Ovary (tissue), 10 donors: ENCODE measurements at places on chromosomes 3 and 15. TPM values are rescaled to one million over a fixed set of nuclear protein-coding genes. Genes with fewer than 3 reads are reported as not detected.

The GABRR3 gene
- total RNA-seq: not detected

DNA sequence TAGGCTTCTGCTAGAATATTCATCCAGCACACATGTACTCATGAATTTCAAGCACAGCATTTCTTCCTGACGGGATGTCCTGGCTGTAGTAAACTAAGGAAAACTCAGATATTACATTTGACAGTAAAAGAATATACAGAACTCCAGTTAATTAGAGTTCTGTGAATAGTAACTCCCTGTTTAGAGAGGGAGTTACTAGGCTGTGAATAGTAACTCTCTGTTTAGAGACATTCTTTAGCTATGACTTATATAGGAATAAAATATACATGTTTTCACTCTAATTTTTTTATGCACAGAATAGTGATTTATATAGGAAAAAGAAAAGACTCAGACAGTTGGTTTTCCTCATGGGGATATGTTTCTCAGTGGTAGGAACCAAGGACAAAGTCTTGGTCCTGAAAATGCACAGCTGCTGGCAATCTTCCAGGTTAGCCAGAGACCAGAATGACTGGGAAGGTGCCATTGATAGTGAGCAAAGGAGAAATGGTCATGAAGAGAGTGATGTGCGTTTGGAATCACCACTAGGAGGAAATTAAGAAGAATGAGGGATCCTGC, 480.7 kb upstream of the THBS1 start:
- DNase-seq: no peak

DNA sequence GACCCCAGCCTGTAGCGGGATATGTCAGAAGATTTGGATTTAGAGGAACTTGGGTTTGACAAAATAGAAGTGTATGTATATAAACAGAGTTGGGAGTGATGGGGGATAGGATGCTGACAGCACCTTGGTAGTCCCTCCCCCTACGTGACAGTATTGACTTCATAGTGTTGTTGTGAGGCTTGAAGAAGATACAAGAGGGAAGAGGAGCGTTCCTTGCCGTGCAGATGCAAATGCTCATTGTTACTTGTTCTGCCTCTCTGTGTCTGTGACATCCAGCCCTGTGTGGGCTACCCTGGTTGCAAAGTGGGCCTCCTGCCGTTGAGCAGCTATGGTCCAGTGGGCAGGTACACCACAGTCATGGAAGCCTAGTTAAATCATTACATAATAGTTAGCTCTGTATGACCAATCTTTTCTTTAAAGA, 45.0 kb downstream of the SMAD3 start:
- no peak for DNase-seq

- DNase-seq: no peak
Measured at GRCh38 chr3:153050978-153051377, 111.0 kb upstream of the RAP2B start.

- DNase-seq: no peak
Measured at GRCh38 chr3:21534462-21534861, 216.5 kb downstream of the ZNF385D start.

- DNase-seq: no peak
Measured at GRCh38 chr3:70085613-70086012, 86.1 kb downstream of the SAMMSON start.

- no peak for DNase-seq
Measured at GRCh38 chr3:140630366-140630765, 47.5 kb upstream of the TRIM42 start.

GRCh38 chr3:57709031-57709430, 16.2 kb upstream of the DENND6A start:
- no peak for DNase-seq

- DNase-seq: no peak
Measured at GRCh38 chr3:9994086-9994844, 7.6 kb upstream of the EMC3 start.

The ITIH1 gene
- total RNA-seq: not detected

DNA sequence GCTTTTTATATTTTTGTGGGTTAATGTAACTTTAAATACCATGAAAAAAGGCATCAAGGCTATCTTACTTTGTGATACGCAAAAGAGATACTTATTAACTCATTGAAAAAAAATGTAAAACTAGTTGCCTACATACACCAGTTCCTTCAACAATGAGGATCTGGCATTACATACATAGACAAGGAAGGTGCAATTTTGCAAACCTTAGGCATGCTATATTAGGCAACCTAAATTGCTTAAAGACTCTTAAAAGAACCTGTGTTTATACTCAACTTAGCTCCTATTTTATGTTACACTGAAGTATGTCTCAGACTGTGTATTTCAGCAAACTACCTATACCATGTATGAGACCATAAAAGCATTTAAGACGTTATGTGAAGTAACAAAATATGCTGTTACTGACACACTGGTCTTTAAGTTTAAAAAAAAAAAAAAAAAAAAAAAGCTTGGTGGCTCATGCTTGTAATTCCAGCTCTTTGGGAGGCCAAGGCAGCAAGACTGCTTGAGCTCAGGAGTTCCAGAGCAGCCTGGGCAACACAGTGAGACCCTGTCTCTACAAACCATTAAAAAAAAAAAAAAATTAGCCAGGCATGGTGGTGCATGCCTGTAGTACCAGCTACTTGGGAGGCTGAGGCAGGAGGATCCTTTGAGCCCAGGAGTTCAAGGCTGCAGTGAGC, 9.1 kb downstream of the TASOR start:
- no peak for DNase-seq

DNA sequence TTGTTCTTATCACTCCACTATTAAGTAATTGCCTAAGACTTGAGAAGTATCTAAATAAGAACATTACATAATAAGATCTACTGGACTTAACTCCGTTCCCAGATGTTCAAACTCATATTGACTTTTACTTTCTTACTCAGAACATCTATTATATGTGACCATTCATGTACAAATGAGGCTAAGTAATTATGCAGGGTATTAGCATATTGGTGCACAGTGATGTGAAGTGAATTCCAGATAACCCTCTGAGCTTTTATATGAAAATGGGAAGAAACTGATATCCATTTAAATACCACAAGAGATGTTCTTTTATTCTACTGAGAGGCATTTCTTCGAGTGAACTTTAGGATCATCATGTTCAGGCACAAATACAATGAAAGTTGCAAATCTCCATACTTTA, 135.7 kb downstream of the ZPLD1 start:
- DNase-seq: no peak

DNA sequence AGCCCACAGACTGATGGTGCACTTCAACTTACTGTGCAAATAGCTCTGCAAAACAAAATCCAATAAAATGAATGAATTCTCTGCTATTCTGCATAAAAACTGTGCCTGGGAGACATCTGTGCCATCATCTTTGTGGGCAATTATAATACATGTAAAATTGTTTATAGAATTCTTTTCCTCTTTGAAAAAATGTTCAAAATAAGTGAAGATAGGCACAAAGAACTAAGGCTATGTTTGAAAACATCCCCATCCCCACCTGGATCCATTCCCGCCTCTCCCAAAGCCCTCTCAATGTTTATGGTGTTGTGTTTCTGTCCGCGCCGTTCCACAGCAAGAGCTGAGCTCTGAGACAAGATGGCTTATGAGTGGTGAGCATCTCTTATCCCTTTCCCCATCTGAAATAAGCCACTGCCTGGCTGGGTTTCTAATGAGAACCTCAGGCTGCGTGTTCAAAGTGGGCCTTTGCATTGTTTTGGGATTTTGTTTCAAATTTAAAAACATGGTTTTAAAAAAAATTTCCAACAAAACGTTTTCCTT, 22.4 kb upstream of the SNRPA1 start:
- DNase-seq: no peak

GRCh38 chr3:59566481-59566975, 516.7 kb upstream of the CFAP20DC start:
- DNase-seq: no peak

GRCh38 chr3:174342171-174342570, 517.0 kb upstream of the NAALADL2 start:
- DNase-seq: no peak

GRCh38 chr3:40057786-40058185, 248.4 kb downstream of the MYRIP start:
- no peak for DNase-seq

DNA sequence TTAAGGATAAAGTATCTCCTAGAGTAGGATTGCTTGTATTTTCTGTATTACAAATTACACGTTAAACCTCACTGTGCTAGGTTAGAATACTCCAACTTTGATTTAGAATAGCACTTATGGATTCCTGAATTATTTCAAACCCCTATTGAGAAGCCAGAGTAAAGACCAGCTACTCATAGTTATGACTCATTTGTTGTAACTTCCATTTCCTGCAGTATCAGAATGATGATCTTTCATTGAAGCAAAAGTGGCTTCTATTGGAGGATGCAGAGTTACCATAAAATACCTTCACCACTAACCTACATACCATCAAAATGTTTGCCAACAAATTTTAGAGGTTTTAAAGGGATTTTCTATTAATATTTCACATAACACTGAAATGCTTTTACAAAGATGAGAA, 1322.7 kb upstream of the ALCAM start:
- DNase-seq: no peak

DNA sequence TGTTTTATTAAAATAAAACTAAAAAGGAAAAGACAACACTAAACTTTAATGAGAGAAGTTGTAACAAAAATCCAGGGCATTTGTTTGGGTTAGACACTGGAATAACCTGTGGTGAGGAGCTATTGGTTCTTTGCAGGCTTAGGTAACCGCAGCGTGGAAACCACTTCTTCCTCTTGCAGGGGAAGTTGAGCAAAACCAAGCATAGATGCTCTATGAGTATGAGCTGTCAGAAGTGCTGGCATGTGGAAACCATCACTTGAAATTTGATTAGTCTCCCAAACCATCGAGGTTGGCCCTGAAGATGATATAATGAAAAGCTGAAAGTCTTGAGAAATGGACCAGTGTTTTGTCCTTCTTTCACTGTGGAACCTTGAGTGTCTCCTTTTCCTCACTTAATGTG, 127.1 kb upstream of the RBMS3 start:
- DNase-seq: no peak
